ENCODE measurements at places on chromosomes 12 and 14.
A peak's percentile ranks its signal among the peaks of the same experiment; 100 is the strongest.

DNA sequence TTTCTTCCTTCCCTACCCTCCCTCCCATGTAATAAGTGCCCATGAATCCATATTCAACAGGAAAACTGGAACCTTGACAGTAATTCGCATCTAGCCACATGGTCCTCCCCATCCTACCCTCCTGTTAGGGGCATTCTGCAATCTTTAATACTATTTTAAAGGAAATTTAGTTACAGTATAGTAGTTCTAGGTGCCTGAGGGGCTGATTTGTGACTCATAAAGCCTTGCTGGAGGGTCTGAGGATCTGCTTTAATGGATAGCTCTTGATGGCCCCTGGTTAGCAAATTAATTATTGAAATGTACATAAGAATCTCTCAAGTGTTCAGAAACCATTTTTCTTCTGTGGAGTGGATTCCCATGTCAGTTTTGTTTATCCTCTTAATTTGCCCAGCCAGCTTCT, 54.1 kb downstream of the ESRRB start:
- no peak for DNase-seq

DNA sequence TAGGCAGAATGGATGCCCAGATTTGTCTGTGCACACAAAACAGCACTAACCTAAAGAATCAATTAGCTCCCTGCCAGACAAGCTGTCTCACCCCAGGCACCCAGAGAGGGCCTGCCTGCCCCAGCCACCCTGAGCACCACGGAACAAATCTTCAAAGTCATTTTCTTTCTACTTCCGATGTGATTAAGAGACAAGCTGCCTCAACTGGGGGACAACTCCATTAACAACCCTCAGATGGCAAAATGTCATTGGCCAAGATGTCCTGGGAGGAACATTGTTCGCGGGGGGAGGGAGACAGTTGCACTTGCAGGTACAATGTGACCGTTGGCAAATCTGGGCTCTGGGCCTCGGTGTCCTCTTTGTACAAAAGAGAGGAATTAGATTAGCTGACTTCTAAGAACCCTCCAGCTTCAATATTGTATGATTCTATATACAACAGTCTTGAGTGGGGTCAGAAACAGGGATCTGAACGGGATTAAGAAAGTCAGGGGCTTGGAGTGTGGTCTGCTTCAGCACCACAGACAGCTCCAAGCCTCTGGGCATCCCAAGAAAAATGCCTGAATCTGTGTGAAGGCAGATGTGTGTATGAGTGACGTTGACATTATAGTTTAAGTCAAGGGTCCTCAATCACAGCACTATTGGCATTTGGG, 42.8 kb upstream of the CMKLR1 start:
- DNase-seq: no peak

GRCh38 chr14:64298773-64299172, 4.6 kb upstream of the ESR2 start:
- DNase-seq: no peak

DNA sequence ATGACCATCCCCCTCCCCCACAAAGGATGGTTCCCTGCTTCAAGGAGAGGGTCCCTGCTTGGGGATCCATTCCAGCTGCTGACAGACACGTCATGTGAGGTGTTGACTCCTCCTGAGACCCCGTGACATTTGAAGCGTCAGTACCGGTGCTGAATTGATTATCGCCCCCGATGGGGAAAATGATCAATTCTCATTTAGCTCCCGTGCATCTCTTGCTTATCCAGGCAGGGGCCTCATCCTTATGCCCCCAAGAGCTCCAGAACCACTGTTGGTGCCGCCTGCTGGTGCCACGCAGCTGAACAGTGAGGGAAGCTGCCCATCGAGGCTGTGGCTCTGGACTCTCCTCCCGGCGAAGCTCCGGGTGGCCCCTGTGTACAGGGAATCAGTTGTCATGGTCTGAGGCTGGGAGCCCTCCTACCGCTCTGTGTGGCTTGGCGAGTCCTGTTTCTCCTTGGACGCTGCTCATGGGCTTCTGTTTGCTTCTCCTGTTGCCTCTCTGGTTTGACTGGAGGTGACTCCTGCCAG, 4.6 kb downstream of the KIF26A start:
- no peak for DNase-seq

DNA sequence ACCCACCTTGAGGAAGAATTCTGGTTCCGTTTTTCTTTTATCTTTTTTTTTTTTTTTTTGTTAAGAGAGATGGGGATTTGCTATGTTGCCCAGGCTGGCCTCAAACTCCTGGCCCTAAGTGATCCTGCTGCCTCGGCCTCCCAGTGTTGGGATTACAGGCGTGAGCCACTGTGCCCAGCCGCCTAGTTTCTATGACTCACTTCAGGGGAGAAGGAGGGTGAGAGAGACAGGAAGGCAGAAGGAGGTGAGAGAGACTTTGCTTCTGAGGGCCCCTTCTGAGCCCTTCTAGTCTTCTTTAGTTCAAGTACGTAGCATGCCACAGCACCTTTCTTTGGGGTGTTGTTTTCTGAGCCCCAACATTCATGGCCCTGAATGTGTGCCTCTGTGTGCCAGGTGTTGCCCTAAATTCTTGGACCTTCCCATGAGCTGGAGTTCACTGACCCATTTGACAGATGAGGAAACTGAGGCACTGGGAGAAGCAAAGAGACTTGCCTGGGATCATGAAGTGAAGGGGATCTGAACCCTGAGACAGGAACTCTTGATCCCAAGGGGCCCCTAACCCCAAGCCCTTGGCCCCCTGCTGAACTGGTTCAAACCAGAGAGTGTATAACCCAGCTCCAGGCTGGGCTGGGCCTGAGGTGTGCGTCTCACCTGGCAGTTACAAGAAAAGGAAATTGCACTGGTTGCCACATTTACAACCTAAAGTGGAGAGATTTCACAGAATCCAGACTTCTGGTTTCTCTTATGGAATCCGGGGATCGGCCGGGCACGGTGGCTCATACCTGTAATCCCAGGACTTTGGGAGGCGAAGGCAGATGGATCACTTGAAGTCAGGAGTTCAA, 20.8 kb downstream of the SH2B3 start:
- no peak for DNase-seq

GRCh38 chr12:122054842-122055520, 23.6 kb upstream of the MLXIP start:
- no peak for DNase-seq

GRCh38 chr12:116881325-116881876, at the start of gene HRK:
TSS of gene HRK (minus strand) at chr12:116881441. CDS start at chr12:116881307, 134 bp downstream.
- peak; percentile 69 for DNase-seq

GRCh38 chr14:63682727-63683593, 41.3 kb upstream of the WDR89 start:
- DNase-seq: no peak

- DNase-seq: no peak
Observed at GRCh38 chr14:88750945-88751344, 41.8 kb downstream of the EML5 start.

DNA sequence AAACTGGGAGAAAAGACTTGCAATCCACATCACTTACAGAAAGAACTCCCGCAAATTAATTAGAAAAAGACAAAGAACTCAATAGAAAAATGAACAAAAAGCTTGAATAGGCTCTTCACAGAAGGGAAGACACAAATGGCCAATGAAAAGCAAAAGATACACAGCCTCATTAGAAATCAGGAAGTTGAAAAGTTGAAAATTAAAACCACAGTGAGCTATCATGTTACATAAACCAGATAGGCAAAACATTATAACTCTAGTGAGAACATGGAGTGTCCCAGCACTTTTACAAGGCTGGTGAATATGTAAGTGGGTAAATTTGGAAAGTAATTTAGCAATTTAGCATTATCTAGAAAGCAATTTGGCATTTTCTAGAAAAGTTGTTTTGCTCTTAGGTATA, 158.4 kb upstream of the RASSF8 start:
- DNase-seq: no peak

- no peak for DNase-seq
Observed at GRCh38 chr12:98127336-98127679, 388.1 kb upstream of the TMPO start.

GRCh38 chr14:55874785-55875184, 243.4 kb upstream of the PELI2 start:
- no peak for DNase-seq

DNA sequence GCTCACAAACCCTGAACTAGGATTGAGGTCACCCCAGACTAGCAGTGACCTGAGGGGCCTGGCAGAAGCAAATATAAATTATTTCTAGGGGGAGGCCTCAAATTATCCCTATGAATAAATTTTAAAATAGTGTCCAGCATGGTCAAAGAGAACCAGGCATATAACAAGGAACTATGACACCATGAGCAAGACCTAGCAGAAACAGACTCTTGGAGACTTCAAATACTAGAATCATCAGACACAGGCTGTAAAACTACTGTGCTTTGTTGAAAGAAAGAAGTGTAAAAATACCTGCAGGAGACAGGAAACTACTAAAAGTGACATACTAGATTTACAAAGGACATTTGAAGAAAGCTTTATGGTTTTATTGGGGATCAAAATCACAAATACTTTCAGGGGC, 3.2 kb upstream of the BCL7A start:
- no peak for DNase-seq

DNA sequence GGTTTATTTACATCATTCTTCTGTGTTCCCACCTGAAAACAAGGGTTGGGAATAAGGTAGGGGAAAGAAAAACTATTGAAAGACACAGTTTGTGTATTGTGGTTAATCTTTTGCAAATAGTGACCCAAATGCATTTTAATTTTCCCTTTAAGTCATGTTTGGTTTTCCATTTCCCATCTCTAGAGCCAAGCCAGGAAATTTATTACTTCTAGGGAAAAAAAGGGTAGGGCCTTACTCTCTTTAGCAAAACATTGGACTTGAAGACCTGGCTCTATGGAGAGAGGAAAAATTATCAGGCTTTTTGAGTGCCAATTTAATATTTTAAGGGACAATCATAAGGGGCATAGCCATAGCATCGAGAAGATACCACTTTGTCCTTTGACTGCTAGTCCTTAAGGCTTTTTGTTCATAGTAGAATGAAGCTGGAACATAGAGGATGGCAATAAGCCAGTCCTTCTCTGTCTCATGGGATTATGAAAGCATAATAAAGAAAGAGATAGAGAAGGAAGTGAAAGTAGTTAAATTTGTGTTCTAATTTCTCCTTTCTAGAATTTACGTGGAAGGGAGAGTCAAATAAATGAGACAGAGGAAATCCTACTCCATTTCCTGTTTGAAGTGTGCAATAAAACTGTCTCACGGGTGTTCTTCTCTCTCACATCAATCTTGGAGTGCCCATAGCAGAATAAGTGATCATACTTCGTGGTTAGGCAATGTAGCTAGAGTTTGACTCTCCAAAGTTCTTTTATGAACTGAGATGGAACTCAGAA, 50.9 kb upstream of the PPFIA2 start:
- no peak for DNase-seq

- no peak for DNase-seq
Observed at GRCh38 chr12:84056-84455, 17.5 kb downstream of the IQSEC3 start.

GRCh38 chr14:36284971-36285595, 35.4 kb downstream of the MBIP start:
- DNase-seq: no peak

- no peak for DNase-seq
Observed at GRCh38 chr12:104168596-104168995, 30.6 kb upstream of the NFYB start.

- no peak for DNase-seq
Observed at GRCh38 chr14:93969082-93969828, 7.1 kb downstream of the ASB2 start.

GRCh38 chr12:100435957-100436356, 37.7 kb upstream of the NR1H4 start:
- no peak for DNase-seq

DNA sequence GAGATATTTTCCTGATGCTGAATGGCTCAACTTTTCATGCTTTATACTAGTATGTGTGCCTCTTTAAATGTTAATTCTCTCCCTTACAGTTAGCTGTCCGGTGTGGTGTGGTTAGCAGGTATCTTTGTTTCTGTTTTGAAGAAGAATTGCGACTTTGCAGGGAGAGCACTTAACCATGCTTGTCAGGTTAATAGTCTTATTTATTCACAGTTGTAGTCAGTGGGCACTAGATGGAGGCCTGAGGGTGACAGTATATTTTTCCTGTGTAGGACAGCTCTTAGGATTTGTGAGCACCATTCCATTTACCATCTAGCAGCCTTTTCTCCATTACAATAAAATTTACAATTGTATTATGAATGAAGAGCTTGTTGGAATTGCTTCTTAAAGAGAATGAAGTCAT, 34.9 kb downstream of the PDE3A start:
- DNase-seq: no peak

GRCh38 chr14:74863274-74863673, 12.7 kb downstream of the PROX2 start:
- no peak for DNase-seq

- DNase-seq: no peak
Observed at GRCh38 chr12:54033980-54034784, 1.3 kb downstream of the HOXC5 start.

- no peak for DNase-seq
Observed at GRCh38 chr12:16884056-16884455, 278.1 kb upstream of the LMO3 start.

GRCh38 chr14:63431466-63431865, 111.7 kb downstream of the PPP2R5E start:
- DNase-seq: no peak

- DNase-seq: no peak
Observed at GRCh38 chr14:85573406-85573805, 43.5 kb downstream of the FLRT2 start.

DNA sequence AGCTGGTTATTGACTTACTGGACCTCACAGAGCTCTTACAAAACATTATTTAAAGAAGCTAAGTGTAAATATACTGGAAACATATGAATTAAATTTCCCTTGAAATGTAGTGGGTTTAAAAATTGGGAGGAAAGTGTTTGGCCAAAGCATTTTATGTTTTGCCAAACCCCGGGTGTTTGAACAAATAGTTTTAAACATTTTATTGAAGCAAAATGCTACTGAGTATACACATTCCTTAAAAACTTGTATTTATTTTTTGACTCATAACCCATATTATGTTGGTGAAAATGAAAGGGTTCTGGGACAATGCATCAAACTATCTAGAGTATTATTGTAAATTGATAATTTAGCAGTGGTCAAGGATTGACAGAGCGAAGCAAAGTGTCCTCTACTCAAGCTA, 1048.5 kb downstream of the SLC6A15 start:
- no peak for DNase-seq

DNA sequence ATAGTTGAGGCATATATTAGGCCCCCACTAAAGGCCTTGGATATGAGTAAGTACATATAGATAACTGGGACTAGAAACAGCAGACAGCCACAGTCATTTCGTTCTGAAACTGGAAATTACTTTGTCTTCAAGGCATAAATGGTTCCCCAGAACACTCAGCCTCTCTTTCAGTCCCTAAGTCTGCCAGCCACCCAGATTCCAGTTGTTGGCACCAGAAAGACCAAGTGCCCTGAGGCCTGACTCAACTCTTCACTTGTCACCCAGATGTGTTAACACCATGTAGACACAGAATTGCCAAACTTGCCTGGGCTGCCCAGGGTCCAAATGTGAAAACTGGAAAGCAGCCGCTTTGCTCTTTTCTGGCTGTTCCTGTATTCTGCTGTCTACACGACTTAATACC, 3.0 kb upstream of the LGALS3 start:
- no peak for DNase-seq

DNA sequence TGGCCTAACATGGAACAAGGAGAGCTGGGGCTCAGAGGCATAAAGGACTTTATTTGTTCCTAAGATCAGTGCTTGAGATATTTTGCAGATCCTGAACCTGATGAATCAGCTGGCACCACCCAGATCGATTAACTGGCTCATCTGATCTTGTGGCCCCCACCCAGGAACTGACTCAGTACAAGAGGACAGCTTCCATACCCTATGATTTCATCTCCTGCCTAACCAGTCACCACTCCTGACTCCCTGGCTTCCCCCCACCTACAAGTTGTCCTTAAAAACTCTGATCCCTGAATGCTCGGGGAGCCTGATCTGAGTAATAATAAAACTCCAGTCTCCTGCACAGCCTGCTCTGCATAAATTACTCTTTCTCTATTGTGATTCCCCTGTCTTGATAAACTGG, 5.1 kb downstream of the C12orf56 start:
- no peak for DNase-seq
